Right cardiac atrium (tissue), 5 donors: ENCODE measurements at places on chromosomes 7 and 10. TPM values are rescaled to one million over a fixed set of nuclear protein-coding genes. Genes with fewer than 3 reads are reported as not detected.

Gene RNF133
- 0.39 TPM for total RNA-seq

Gene SHTN1
- 6.0 TPM for total RNA-seq

Gene CYREN
- 40.5 TPM for total RNA-seq

Gene ZNF425
- 0.72 TPM for total RNA-seq

Gene TMEM196
- not detected for total RNA-seq

Gene XRCC2
- 0.22 TPM for total RNA-seq

Gene CALML5
- total RNA-seq: not detected

Gene VAX1
- not detected for total RNA-seq

Gene ACTR3C
- 5.4 TPM for total RNA-seq

Gene CLEC2L
- total RNA-seq: not detected

Gene GSTO2
- total RNA-seq: 0.37 TPM

Gene INMT
- 180 TPM for total RNA-seq
